ENCODE measurements at places on chromosomes 3 and 15.

GRCh38 chr3:72152551-72153476, 367.9 kb upstream of the PROK2 start:
- peak; percentile 93 for DNase-seq

GRCh38 chr3:102525624-102526023, 90.8 kb downstream of the ZPLD1 start:
- no peak for DNase-seq

- DNase-seq: no peak
Measured at GRCh38 chr3:143433787-143434378, 314.3 kb downstream of the CHST2 start.

GRCh38 chr15:33825453-33825852, 142.8 kb upstream of the CHRM5 start:
- DNase-seq: no peak

DNA sequence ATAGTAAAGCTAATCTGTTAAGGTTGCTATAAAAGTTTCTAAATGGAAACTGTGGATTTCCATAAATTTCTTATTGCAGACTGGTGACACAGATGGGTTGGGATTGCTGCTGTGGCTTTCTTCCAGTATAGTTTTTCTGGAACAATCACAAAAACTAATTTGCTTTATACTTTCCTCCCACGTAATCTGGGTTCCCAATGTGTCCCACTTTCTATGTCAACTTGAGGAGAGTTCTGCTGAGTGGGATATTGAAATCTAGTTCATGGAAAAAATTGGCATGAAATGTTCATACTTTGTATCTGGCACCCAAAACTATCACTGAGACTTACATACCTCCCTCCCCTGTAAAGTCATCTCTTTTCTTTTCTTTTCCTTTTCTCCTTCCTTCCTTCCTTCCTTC, 126.8 kb downstream of the TGFBR2 start:
- DNase-seq: no peak

GRCh38 chr3:143750841-143751240, 97.4 kb downstream of the SLC9A9 start:
- peak; percentile 48 for DNase-seq

DNA sequence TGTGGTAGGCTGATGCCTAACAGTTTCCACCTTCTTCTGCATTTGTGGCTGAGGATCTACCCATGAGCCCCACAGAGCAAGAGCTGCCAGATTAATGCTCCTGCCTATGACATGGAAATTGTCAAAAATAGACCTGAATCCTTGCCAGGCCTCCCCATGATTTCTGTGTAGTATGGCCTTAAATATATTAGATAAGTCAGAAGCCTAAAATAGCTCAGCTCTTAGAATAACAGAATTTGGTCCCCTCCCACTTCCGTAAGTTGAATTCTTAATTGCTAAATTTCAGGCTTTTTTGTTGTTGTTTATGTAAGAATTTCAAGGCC, 129.0 kb downstream of the SERPINI1 start:
- no peak for DNase-seq

DNA sequence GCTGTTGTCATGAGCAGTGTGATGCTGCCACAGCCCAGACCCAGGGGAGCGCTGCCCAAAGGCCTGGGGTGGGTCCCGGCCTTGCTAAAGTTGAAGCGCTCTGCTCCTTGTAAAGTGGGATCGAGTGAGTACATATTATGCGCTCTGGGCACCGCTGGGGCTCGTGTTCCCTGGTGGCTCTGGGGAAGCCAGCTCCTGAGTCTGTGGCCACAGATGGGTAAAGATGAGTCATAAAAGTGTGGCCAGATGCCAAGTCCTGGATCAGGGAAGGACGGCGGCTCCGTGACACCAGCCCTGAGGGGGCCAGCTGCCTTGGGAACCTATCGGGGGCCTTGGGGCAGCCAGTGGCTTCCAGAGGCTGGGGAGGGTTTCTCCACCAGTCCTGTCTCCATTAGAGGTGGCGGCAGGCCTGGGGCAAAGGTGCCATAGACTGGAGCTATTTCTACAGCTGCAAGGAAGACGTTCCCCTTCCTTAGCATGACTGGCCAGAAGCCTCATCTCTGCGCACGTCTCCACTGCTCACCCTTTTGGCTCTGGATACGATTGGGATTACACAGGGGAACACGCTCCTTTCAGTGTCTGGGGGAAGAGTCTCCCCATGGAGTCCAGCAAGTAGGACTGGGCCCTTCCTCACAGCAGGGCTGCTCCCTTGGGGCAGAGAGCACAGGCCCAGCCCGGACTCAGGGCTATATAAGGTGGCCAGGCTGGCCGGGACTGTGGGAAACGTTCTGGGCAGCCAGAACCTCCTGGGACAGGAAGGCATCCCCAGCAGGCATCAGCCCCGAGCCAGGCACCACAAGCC, 1.2 kb upstream of the ITIH4 start:
- DNase-seq: no peak

- DNase-seq: no peak
Measured at GRCh38 chr3:3296979-3297381, 117.5 kb upstream of the CRBN start.

- DNase-seq: no peak
Measured at GRCh38 chr3:31289584-31289983, 243.1 kb upstream of the STT3B start.

DNA sequence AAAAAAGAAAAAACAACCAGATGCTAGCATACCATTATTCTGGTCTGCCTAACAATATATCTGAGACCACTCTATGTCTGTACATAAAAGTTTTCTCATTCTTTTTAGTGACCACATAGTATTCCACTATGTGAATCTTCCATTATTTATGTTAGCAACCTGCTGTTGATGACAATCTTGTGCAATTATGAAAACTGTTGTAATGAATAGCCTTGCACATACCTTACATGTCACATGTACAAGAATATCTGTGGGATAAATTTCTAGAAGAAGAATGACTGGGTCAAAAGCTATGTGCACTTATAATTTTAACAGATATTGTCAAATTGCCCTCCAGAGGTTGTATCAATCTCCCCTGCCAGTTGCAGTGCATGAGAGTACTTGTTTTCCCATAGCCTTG, 62.5 kb downstream of the ARHGAP31 start:
- DNase-seq: no peak

DNA sequence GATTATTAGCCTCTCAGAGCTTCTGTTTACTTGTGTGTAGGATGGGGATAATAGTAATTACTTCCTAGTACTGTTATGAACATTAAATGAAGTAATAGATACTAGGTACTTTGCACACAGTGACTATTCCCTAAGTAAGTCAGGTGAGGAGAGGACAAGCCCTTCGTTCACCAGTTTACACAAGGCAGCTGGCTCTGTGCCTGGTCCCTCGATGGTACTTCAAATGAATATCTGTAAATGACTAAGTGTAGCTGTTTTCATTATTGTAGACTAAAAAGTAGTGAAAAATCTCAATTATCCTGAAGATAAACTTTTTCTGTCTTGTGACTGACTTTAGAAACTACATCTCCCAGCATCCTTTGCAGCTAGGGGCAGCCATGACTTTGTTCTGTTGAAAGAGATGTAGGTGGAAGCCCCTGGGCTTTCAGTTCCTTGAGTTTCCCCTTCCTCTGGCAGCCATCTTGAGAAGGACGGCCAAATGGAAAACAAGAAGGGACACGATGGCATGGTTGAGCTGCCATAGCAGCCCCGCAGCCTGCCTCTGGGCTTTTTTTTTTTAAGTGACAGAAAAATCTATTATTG, 11.7 kb upstream of the WNT7A start:
- no peak for DNase-seq

- no peak for DNase-seq
Measured at GRCh38 chr3:12400616-12401194, 83.6 kb upstream of the TSEN2 start.

- DNase-seq: no peak
Measured at GRCh38 chr3:99843590-99844258, 26.1 kb downstream of the CMSS1 start.

DNA sequence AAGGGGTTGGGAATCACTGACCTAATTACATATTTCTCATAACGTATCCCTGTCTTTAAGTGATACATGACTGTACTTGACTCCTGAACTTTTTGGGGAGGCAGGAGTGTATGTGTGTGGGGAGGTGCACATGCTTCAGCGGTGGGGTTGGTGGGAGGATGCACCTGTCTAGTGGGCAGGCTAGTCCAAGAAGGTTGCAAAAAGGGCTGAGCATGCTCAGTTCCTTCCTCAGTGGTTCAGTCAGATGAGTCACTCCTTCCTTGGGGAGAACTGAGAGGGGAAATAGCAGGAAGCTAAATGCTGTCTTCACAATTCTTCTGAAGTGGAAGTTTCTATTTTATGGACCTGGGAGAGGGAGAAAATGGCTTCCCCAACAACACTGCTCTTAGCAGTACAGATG, 24.6 kb upstream of the AP4E1 start:
- DNase-seq: no peak
